ENCODE measurements at places on chromosomes 11 and 22.

DNA sequence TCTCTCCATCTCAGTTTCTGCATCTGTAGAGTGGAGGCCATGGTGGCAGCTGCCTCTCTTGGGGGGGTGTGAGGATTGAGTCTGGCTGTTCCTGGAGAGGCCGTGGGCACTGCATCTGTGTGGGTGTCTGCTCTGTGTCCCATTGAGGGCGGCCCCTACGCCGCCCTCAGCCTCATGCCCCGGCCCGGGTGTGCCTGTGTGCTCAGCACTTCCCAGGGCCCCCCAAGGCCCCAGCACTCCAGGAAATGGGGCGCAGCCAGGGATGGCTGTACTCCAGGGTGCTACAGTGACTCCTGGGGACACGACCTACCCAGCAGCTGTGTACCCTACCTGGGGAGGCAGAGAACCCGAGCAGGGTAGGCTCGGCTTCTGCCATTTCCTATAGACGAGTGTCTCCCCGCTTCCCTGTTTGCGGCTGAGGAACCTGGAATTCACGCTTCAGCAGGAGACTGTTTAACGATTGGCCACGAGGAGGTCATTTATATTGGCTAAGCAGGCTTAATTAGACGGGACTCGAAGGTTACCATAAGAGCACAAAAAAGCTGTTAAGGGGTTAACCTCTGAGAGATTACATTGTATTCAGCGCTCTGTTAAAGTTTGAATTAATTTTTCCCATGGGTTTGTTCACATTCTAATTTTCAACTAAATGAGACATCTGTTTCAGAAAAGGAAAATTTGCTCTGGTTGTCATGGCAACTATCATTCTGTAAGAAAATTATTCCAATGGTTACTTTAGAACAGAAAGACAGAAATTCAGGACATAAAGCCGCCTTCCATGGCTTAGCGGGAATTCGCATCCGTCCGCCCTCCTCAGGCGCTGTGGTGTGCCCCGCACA is 76.4 kb downstream of the MPPED1 start:
- no peak for DNase-seq

DNA sequence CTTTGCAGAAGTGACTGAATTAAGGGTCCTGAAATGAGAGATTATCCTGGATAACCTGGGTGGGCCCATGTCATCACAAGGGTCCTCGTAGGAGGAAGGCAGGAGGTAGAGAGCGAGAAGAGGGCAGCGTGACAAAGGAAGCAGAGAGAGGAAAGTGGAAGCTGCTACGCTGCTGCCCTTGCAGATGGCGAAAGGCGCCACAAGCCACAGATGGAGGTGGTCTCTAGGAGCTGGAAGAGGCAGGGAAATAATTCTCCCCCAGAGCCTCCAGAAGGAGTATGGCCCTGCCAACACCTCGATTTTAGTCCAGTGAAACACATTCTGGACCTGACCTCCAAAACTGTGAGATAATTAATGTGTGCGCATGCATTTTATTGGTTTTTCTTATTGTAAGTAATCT is 13.4 kb downstream of the TMEM184B start:
- DNase-seq: no peak

GRCh38 chr11:100557830-100558611 is 129.1 kb upstream of the ARHGAP42 start:
- no peak for DNase-seq

- no peak for DNase-seq
These were observed 90.4 kb downstream of the HIPK3 start for GRCh38 chr11:33347490-33348125.

- no peak for DNase-seq
These were observed 630.2 kb upstream of the LUZP2 start for GRCh38 chr11:23866641-23867040.

- no peak for DNase-seq
These were observed 29.0 kb downstream of the TMEM225 start for GRCh38 chr11:123856444-123856843.

- no peak for DNase-seq
These were observed 897.3 kb downstream of the METTL15 start for GRCh38 chr11:29005401-29005980.

DNA sequence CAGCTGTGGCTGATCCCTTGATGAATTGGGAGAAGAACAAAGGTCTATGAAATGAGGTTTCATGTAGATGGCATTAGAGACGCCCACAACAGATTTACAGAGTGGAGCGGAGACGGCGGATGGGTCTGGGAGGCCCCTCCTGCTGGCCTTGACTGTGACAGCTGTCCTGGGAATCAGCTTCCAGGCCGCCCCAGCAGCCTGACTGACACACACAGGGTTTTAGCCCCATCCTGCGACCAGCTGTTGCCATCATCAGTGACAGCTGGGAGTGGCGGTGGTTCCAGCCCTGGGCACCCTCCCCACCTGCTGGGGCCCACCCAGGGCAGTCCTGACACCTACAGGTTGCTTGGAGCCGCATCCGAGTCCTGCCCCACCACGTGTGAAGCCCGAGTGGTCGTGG is 64.0 kb upstream of the PPP6R3 start:
- DNase-seq: no peak

- no peak for DNase-seq
These were observed 1.4 kb downstream of the USP47 start for GRCh38 chr11:11843211-11843621.

DNA sequence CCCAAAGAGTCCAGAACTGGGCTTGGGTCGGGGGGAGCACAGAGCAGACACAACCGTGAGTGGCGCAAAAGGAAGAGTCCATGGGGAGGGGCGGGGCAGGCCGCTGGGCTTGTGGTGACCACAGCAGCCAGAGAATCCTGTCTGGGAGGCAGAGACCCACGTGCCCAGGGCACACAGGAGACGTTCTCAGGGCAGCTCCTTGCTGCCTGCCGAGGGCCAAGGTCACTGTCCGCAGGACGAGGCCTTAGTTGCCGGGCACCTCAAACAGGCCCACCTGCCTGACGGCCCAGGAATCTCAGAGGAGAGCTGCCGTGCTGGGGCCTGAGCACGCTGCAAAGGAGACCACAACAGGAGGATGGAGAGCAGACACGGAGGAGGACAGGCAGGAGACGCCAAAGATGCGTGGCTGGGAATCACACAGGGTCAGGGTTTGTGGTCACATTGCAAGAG is 87.8 kb downstream of the MYEOV start:
- no peak for DNase-seq

DNA sequence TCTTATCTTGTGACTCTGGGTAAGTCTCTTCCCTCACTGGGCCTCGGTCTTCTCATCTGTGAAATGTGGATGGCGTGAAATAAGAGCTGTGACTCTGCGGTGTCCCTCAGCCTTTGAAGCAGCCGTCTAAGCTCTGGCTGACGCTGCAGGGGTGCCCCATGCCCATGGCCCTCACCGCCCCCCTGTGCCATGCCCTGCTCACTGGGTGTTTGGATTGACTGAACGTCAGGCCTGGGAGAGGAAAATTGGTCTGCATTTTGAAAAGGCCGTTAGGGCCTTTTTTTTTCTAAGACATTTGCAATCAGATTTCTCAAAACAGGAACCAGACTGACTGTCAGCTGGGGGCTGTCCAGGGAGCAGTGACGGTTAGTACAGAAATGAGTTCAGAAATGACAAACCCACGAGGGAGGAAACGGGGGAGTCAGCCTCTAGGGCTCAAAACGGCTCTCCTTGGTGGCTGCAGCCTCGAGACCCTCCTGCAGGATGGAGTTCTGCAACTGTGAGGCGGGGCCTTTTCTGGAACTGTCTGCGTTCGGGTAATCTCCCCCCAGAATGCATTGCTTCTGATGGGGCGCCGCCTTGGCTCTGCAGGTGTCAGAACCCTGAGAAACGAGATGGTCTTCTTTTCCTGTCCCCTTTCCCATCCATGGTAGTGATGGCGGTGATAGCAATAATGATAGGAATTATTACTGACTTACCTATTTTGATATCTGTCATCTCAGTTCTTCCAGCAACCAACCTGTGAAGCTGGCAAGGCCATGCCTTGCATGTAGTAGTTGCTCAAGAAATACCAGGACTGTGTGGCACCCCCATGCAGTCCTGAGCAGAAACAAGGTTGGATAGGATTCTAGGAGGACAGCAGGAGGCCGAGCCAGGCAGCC is 2.0 kb downstream of the GRK2 start:
- no peak for DNase-seq

- DNase-seq: no peak
These were observed 1.4 kb downstream of the NAV2 start for GRCh38 chr11:19714022-19714386.

GRCh38 chr11:61114913-61115312 is 12.6 kb downstream of the CD5 start:
- DNase-seq: no peak

DNA sequence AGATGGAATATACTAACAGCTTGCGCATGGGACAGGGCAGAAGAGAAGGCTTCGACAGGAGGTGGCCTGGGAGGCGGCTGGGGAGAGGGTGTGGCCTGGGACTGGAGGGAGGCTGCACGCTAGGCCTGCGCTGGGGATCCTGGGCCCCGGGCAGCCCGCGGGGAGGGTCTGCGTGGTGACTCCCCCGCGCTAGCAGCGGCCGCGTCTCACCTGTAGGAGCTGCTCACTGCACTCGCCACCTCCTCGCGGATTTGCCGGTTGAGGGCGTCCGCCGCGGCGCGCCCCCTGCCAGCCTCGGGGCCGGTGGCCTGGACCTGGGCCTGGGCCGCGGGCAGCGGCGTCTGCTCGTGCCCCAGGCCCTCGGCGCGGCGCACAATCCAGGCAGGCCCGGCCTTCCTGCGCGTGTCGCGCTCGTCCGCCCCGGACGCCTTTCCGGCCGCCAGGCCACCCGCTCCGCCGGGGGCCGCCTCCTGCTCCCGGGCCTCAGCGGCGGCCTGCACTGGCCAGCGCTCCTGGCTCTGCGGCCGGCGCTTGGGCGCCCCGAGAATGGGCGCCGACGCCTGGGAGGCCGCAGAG is 1.5 kb downstream of the MAP6 start:
- DNase-seq: no peak

GRCh38 chr11:115409116-115409670 is 95.0 kb downstream of the CADM1 start:
- DNase-seq: no peak

DNA sequence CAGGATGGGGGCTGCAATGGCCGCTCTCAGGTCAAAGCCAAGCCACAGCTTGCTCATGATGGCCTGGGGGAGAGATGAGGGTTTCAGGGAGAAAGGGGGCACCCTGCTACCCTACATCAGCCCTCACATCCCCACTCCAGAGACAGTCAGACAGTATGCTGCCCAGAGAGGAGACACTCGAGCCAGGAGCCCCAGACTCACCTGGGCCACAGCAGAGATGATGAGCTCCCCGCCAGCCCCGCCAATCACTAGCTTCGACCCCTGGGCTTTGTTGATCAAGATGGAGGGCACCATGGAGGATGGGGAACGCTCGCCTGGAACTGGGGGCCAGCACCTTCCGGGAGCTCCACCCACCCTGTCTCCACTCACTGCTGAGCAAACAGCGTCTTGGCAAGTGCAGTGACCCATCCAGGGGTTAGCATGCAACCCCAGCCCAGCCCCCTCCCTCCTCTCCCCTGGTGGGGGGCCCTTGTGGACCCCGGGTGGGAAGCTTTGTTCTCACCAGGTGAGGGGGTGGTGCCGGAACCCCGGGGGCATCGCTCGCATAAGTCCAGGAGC is 19.8 kb downstream of the GGT5 start:
- no peak for DNase-seq

GRCh38 chr11:1978720-1979473 is 18.7 kb downstream of the H19 start:
- no peak for DNase-seq

- DNase-seq: no peak
These were observed 150.7 kb downstream of the BLID start for GRCh38 chr11:121965330-121965729.

DNA sequence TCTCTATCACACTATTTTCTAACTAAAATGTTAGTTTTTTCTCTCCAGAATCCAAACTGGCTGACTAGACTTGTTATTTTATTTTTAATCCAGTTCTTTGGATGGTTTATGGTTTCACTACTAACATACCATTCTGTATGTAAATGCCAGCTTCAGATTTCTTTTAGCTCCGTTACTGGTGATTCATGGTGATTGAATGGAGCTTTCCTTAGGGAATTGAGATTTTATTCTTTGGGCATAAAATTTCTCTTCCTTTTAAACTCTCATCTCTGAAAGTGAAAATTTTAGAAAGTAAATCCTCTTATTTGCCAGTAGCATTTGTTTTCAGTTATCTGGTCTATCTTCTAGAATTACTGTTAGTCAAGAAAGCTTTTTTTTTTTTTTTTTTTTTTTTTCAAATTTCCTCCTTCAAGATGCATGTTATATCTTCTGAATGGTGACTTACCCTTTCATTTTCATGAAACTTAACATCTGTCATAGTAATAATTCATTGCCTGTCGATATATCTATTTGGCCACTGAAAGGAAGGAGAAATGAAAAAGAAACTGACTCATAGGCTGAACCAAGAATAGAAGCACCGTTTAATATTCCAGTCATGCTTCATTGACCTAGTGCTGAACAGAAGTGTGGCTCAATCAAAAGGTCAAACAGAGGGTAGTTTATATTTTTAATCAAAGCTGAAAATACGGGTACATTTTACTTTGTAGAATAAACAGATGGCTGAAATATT is 6.4 kb downstream of the ENDOD1 start:
- no peak for DNase-seq
